ENCODE measurements at places on chromosomes 1 and 21.
A peak's percentile ranks its signal among the peaks of the same experiment; 100 is the strongest.

- DNase-seq, result peak; percentile 16
These were observed 102.7 kb downstream of the ERG start for GRCh38 chr21:38395581-38395980.

DNA sequence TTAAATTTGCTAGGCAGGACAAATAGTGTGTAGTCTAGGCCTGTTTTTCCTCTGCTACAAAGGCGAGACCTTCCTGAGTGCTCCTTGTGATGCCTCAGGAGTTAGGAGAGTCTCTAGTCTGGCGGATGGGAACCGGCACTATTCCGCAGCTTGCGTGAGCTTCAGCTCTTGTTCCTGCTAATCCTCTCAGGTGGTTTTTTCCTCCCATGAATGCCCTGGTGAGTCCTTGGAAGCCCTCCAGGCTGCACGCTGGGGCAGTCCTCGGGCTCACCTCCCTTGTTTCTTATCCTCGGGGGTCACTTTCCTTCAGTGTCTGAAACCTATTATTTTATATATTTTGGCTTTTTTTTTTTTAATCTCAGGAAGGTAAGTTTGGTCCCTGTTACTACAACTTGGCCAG, 28.2 kb downstream of the UTS2 start:
- DNase-seq, result no peak

DNA sequence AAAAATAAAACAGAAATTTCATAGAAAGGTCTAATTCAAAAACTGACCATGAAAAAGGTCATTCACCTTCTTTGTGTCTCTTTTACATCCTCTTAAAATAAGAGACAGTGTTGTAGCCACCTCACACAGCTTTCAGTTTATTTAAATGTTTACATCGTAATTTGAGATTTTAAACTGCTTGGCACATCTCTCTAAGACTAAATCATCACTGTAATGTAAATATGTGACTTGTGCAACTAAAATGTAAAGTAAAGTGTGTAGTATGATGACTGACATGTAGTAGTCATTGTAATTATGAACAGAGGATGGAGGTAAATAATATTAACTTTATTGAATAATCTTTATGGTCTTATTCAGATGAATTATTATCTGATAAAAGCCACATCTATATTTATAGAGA, 283.9 kb downstream of the KCNT2 start:
- no peak for DNase-seq

DNA sequence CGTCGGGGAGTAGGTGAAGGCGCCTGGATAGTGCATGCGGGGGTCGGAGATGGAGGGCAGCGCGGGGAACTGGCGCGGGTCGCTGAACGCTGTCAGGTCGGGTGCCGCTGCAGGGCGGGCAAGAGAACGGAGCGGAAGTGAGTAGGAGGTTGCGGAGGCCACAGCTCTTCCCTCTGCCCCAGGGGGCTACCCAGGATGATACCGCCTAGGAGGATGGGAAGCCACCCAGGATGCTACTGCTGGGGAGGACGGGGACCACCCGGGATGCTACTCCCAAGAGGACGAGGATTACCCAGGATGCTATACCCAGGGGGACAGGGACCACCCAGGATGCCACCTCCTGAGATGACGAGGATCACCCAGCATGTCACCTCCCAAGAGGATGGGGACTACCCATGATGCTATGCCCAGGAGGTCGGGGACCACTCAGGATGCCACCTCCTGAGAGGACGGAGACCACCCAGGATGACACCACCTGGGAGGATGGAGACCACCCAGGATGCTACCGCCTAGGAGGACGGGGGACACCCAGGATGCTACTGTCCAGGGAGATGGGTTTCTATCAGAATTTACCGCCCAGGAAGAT, 123.8 kb downstream of the CLIC6 start:
- no peak for DNase-seq
